Motor neuron (in vitro differentiated cells): ENCODE measurements at places on chromosomes 4 and X.

DNA sequence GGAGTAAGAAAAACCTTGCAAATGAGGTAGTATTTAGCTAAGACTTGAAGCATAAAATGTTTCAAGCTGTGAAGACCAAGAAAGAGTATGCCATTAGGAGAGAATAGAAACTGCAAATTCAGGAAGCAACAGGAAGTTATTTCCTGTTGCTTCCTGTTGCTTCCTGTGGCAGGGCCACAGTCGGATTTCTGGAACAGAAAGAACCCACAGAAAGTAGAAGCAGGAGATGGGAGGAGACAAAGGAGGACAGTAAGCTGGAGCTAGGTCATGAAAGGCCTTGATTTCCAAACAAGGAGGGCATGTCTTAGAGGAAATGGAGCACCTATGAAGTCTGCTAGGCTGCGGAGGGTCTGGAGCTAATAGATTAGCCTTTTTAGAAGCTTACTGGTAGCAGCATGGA is 17.2 kb downstream of the ASB11 start:
- no peak for ATAC-seq

- no peak for ATAC-seq
Observed at GRCh38 chr4:32106767-32107166, 1386.6 kb downstream of the PCDH7 start.

DNA sequence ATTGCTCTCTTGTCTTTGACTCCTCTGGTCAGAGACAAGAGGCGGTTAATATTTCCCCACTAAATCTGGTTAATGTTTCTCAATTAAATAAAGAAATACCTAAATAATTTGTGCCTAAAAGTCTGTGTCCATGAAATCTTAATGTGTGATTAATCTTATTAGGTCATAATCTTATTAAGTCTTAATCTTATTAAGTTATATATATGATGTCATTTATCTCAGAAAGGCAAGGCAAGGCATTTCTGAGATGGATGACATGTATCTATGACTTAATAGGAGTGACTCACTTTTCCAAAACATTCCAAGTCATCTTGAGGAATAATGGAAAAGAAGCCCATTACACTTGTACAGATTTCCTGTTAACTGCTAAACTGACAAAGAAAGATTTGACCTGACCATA is 74.7 kb downstream of the TRAM1L1 start:
- no peak for ATAC-seq

GRCh38 chr4:139416073-139416673 is 37.7 kb upstream of the RAB33B start:
- ATAC-seq: peak; percentile 31

DNA sequence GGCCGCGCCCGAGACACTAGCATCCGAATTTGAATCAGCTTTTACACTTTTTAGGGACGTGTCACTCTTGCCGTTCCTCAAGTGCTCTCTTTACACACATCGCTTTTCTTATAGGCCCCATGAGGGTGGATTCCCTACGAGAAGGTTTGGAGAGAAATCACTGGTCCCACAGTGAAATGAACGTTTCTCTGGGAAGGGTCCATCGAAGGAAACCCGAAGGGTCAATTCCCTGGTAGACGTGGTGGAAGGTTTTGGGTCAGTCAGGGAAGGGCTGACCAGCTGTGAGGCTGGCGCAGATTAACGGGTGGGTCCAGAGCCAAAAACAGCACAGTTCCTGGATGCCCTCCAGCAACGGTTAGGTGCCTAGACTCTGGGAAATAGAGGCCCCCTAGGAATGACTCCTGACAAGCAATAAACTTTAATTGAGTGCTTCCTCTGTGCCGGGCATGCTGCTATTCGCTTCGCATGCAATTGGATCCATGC is 35.9 kb downstream of the ETDC start:
- ATAC-seq: no peak

GRCh38 chr4:136009258-136009832 is 1522.9 kb downstream of the PCDH18 start:
- ATAC-seq: no peak

DNA sequence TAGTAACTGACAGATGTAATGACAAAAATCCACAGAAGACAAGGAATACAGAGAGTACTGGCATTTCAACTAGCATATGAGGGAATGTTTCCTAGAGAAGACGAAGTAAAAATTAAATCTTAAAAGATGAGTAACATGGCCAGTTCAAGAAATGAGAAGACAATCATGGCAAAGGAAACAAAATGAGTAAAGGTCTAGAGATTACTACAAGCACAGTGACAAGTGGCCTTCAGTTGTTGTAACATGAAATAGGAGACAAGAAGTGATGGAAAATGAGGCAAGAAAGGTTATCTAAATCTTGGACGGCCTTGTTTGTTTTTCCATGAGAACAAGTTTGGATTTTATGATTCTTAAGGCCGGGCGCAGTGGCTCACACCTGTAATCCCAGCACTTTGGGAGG is 81.0 kb downstream of the PPA2 start:
- no peak for ATAC-seq

DNA sequence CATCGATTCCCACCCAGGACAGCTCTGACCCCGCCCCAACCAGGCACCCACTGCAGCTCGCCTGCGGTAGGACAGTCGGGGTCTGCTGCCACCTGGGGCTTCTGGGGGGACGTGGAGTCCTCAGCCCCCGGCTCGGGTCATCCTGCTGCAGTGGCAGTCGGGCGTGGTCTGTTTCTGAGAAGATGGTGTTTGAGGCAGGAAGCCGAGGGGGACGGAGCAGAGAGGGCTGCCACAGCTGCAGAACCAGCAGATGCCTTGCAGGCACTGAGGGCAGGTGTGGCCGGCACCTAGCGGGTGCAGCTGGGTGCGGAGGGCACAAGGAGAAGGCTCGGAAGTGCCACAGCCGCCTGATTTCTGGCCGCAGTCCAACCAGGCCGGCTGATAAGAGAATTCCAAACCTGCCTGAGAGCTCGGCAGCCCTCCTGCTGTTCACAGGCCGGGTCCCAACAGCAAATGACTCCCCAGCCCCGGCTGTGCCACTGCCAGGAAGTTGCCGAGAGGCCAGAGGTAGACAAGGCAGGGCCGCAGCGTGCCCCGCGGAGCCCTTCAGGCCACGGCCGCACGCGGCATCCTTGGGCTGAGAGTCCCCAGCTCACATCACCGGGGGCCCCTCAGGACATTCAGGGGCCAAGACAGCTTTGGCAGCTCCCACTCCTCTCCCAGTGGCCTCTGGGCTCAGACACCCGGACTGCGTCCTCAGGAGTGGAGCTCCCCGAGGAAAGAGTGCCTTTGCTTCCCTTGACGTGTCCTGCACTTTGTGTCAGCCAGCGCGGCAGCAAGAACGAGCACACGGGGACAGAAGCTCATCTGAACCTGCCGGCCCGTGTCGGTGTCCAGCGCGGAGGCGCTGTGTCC is 9.4 kb upstream of the CPLX1 start:
- no peak for ATAC-seq

DNA sequence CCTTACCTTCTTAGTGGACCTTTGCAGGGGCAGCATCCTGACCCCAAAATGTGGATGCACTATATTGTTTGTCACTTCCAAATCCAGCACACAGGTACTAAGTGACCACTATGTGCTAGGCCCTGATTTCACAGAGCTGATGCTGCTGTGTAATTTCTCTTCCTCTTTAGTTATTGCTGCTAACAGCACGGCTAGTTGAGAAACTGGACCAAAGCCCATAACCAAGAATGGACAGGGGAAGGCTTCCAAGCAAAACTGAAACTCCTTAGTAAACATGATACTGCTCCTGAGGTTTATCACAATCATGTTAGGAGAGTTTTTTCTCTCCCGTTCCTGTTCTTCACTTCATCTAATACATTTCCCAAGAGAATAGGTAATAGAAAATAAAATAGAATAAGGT is 172.9 kb upstream of the TTC29 start:
- ATAC-seq: no peak

DNA sequence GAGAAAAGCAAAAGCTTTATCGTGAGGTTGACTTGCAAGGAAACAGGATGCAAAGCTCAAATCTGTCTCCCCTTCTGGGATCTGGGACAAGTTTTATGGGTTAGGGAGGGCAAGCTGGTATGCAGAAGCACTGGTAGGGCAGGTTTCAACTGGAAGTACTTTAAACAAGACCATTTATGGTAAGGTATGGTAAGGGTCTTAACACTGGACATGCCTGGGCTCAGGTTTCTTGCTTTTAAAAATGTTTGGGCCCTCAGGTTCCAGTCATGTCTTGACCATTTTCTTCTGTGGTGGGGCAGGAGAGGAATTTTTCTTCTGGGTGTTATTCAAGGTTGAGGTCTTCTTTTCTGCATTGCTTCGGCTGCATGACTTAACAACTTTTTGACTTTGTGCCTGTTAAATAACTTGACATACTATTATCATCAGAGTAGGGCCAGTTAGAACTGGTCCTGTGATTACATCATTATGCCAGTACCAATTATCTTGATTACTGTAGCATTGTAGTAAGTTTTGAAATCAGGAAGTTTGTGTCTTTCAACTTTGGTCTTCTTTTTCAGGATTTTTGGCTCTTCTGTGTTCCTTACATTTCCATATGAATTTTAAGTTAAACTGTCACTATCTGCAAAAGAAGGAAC is 33.7 kb downstream of the CD38 start:
- ATAC-seq: no peak
